Naive thymus-derived CD8-positive, alpha-beta T cell (primary cell): ENCODE measurements at places on chromosomes 7 and 10.

DNA sequence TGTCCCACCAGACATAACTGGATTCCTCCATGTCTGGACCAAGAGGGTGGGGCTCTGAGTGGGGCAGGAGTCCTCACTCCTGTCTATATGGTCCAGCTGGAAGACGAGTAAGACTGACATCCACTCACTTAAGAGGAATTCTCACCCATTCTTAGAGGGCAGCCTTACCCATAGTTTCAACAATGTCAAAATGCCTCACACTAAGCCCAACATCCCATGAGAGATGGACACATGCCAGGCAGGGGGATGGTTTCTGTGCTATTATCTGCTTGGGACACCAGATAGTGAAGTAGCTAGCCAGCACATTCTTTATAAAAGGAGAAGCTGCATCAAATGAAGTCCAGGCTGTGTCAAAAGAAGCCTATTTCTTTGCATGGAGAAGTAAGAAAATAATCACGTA lies 4.7 kb upstream of the LANCL2 start:
- H3K4me1 ChIP-seq: peaks cover 10% of the 10 kb centered on the region
- no peak for DNase-seq

GRCh38 chr7:98930921-98931320 lies 52.6 kb downstream of the TRRAP start:
- no peaks in the 10 kb centered on the region for H3K27me3 ChIP-seq
- peak overlapping the region; percentile 70 for H3K27ac ChIP-seq
- peaks cover 8% of the 10 kb centered on the region for H3K4me1 ChIP-seq
- peaks cover 43% of the 10 kb centered on the region for H3K36me3 ChIP-seq

GRCh38 chr10:50563906-50564305 lies 59.9 kb downstream of the SGMS1 start:
- H3K27me3 ChIP-seq: no peaks in the 10 kb centered on the region
- H3K27ac ChIP-seq: no peak overlapping the region
- H3K4me3 ChIP-seq: no peak overlapping the region
- H3K36me3 ChIP-seq: peaks cover 2% of the 10 kb centered on the region
- H3K4me1 ChIP-seq: peaks cover 28% of the 10 kb centered on the region

DNA sequence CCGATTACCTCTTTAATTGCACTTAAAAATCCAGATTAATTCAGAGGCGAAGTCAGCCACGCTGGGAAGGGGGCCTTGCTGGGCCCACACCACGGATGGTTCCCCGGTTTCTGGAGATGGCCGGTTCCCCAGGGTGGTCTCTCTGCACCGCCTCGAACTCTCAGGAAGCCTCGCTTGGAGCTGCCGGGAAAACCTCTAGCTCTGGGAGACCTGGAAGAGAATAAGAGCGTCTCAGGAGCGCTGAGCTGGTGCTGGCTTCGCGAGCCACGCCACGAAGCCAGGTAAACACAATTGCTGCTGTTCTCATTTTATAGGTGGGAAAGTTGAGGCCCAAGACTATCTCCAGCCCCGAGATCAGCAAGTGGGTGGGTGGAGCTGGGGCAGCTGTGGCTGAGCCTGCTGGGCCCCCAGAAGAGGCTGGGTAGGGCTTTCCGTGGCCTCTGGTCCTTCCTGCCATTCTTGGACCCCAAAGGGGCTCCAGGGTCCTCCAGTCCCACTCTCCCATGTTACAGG lies 110.4 kb downstream of the MICALL2 start:
- no peak overlapping the region for H3K4me3 ChIP-seq
- H3K27me3 ChIP-seq: peaks cover 15% of the 10 kb centered on the region
- no peak overlapping the region for H3K27ac ChIP-seq
- no peak for DNase-seq
- H3K36me3 ChIP-seq: no peaks in the 10 kb centered on the region
- H3K4me1 ChIP-seq: no peaks in the 10 kb centered on the region

DNA sequence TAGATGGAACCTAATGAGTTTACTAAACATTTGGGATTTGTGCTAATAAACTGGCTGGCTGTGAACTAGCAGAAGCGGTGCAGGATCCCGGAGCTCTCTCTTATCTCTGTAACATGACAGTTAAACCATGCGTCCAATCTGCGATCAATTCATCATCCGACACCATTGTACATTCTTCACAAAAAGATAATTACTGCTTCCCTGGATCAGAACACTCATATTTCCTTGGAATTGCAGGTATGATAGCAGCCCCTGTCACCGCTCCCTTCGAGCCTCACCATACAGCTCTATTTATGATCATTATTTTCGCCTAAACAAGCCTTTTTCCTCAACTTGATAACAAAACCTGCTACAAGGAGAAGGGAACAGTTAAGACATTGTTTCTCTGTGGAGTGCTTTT lies 18.5 kb downstream of the EBF3 start:
- DNase-seq: no peak
- no peak overlapping the region for H3K27ac ChIP-seq
- no peaks in the 10 kb centered on the region for H3K4me1 ChIP-seq
